ENCODE measurements at places on chromosomes 16 and 17.
A peak's percentile ranks its signal among the peaks of the same experiment; 100 is the strongest.

- no peak for DNase-seq
Observed at GRCh38 chr17:68740555-68741447, 139.6 kb upstream of the FAM20A start.

GRCh38 chr16:64240586-64240985 lies 881.3 kb downstream of the CDH11 start:
- DNase-seq: no peak

DNA sequence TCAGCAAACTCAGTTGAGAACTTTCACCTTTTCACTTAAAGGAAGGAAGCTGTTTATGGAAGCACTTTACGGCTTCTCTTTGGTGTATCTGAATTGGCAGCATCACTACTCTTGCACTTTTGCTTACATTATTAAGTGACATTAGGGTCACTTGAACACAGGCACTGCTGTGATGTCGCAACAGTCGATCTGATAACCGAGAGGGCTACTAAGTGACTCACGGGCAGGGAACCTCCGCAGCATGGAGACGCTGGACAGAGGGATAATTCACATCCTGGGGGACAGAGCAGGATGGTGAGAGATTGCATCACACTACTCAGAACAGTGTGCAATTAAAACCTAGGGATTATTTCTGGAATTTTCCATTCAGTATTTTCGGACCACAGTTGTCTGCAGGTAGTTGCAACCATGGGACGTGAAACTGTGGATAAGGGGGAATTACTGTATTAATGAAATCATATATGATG lies 56.5 kb downstream of the DNAH2 start:
- DNase-seq: no peak

DNA sequence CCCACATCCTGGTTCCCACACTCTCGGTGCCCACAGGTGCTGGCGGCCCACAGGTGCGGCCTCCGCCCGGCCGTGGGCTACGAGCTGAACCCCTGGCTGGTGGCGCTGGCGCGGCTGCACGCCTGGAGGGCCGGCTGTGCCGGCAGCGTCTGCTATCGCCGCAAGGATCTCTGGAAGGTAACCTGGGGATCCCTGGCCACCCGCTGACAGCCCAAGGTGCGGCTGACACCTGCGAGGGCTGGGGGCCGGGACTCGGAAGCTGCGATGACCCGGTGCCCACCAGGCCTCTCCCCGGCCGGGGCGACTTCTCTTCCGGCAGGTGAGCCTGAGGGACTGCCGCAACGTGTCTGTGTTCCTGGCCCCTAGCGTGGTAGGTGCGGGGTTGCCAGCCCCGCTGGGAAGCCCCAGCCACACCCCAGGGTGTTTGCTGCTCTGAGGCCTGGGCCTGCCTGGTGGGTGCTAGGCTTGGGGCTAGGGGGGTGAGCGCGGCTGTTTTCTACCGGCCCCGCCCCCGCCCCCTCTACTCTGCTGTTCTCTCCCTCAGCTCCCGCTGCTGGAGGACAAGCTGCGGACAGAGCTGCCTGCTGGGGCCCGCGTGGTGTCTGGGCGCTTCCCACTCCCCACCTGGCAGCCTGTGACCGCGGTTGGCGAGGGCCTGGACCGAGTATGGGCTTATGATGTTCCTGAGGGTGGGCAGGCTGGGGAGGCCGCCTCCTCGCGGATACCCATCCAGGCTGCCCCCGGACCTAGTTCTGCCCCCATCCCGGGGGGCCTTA lies 1.0 kb downstream of the ANTKMT start:
- no peak for DNase-seq

GRCh38 chr17:79788989-79789942 lies 7.6 kb downstream of the CBX8 start:
- DNase-seq: no peak

DNA sequence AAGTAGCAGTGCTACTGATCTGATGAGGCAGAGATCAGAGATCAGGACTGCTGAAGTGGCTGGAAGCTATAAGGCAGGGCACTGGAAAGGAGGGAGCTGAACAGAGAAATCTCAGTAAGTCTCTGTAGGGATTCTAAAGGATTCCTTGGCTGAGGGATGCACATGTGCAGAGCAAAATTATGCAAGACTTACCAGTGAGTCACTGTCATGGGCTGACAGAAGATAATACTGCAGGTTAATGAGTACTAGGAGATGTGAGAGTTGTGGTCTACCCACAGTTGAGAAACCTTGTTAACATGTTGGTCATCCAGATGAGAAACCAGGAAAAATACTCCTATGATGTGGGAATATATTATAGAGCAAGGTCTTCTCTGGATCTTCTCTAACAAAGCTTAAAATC lies 378.1 kb downstream of the HAPSTR1 start:
- DNase-seq: no peak

- DNase-seq: no peak
Observed at GRCh38 chr16:80702696-80703095, 101.7 kb downstream of the CDYL2 start.

DNA sequence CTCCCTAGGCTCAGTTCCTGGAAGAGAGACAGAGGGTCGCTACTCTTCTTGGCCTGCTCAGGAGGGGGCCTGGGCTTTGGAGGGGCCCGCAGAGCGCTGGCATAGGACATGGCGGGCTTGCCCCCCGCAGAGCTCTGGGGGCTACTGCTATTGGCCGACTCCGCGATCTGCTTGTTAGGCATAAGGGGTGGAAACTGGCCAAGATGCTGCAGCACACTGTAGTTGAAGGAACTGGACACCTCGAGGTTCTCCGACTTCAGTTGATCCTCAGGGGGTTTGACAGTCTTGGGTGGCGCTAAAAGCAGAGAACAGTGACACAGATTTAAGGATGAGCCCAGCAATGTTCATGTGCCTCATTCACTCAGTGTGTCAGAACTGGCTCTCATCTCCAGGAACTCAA lies 33.9 kb downstream of the CACNG1 start:
- DNase-seq: no peak

GRCh38 chr17:40179923-40180659 lies 2.8 kb downstream of the RAPGEFL1 start:
- DNase-seq: no peak

GRCh38 chr17:34182036-34182803 lies 72.9 kb upstream of the CCL2 start:
- no peak for DNase-seq

- DNase-seq: no peak
Observed at GRCh38 chr17:45310380-45311324, 6.2 kb downstream of the MAP3K14 start.

GRCh38 chr16:67447508-67448076 lies 16.7 kb downstream of the HSD11B2 start:
- no peak for DNase-seq

DNA sequence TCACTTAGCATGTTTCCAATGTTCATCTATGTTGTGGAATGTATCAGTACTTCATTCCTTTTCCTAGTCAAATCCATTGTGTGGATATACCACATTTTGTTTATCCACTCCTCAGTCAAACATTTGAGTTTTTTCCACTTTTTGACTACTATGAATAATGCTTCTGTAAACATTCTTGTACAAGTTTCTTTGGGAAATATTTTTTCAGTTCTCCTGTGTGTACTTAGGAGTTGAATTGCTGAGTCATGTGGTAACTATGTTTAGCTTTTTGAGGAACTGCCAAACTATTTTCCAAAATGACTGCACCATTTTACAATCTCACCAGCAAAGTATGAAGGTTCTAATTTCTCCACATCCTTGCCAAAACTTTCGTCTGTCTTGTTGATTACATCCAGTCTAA lies 223.7 kb upstream of the AXIN2 start:
- DNase-seq: no peak

- peak; percentile 50 for DNase-seq
Observed at GRCh38 chr17:6421700-6422604, 13.0 kb downstream of the AIPL1 start.

DNA sequence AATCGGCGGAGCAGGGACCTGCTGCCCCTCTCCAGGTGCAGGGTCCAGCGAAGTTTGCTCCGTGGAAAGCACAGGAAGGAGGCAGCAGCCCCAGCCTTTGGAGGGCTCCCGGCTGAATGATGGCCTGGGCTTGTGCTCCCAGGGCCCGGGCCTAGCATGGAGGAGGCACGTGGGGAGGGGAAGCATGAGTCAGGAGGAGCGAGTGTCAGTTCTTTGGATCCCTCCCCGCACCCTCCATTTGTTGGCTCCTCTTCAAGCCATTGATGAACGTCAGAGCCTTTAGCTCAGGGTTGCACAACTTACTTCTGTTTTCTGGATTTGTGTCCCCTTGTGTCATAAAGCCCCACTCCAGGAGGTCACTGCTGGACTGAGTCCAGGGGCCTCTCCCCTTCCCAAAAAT lies 25.8 kb downstream of the TTYH2 start:
- DNase-seq: no peak

DNA sequence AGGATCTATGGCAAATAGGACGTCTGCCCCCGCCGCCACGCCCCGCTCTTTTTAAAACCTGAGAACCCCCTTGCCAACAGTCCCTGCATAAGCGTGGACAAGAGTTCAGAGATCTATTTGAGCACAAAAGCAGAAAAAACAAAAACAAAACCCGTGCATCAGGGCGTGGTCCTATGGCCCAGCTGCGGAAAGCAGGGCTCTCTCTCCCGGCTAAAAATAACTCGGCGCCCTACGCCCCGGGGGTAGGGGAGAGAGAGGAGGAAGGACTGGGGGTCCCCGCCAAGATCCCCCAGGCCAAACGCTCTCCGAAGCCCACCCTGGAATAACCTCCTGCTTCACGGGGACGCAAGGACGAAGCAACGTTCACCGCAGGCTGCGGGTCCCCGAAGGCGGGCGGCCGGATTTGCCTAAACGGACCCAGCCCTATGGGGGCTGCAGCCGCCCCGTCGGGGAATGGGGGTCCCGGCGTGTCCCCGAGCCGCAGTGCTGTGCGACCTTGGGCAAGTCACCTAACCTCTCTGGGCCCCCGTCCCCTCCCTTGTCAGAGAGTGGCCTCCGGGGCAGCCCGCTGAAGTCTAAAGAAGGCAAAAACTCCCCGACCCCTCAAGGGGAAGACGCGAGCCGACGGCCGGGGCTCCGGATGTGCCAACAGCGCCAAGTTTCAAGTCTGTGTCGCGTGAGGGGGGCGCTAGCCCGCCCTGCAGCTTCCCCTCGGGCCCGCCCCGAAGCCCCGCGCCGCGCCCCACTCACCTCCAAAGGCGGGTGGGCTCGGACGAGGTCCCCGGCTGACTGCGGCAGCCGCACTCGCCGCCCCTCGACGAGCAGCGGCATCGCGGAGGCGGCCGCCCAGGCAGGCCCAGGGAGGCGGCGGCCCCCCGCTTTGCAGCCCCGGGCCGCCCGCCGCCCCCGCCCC lies 477 bp downstream of the NTAN1 start:
- no peak for DNase-seq

DNA sequence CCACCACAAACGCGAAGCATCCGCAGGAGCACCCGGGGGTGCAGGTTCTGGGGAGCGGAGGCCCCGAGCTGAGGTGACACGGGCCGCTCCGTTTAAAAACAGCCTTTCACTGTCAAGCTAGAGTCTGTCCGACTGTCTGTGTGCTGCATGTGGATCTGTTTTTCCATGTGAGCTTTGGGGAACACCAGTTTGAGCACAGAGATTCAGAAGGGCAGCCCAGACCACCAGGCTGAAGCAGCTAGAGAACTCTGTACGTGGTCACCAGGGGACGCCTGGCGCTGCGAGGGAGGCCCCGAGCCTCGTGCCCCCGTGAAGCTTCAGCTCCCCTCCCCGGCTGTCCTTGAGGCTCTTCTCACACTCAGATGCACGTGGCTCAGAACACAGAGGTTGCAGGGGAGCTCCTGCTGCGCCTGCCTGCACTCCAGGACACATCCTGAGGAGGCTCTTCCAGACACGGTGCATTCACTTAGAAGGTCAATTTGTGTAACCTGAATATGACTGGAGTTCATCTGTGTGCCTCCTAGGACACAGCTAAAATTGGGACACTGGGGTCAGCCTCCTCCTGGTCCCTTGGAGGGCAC lies 15.7 kb upstream of the FOXK2 start:
- no peak for DNase-seq

- DNase-seq: no peak
Observed at GRCh38 chr16:2753733-2754020, 1.2 kb downstream of the SRRM2 start.

- no peak for DNase-seq
Observed at GRCh38 chr16:71570144-71570543, 6.7 kb downstream of the TAT start.

GRCh38 chr16:24990803-24991202 lies 24.4 kb downstream of the ARHGAP17 start:
- DNase-seq: no peak

GRCh38 chr16:1320658-1321240 lies 11.3 kb downstream of the UBE2I start:
- DNase-seq: no peak

DNA sequence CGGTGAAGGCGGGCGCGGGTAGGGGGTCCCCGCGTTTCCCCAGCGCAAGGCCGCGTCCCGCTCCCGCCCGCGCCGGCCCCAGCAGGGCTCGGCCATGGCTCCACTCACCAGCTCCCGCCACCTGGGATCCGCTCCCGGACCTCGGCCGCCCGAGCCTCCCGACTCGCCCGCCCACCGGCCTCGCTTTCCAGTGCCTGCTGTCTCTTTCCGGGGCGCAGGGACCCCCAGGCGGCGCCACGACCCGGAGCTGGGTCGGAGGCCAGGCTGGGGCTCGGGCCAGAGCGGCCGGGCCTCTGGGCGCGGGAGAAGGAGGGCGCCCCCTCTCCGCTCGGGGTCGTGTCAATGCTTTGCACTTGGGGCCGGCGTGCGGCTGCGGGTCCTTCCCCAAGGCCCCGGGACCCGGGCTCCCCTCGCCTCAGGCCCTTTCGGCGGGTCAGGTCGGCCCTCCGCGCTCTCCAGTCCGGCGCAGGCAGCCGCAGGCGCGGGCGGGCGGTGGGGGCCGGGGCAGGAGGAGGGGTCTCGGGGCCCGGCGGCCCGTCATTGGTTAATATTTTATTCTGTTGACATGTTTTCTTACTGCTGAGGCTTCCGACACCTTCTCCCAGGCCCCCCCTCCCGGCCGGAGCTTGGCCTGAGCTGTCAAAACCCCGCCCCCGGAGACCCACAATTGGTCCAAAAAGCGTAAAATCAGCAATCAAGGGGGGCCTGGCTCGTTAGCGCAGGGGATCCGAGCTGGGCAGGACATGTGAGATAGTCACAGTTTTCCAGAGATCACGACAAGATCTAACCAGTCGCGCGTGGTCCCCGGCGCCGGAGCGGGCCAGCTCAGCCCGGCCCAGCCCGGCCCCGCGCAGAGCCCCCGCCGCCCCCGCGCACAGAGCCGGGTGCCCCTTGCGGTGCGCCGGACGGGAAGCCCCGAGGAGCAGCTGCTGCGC lies at the start of gene TBX2:
Gene TBX2, plus strand, starts transcription at position 713 of the 935 bp plus-strand sequence. CDS start 334 bp downstream, outside the sequence.
- DNase-seq: no peak

GRCh38 chr17:80650751-80651518 lies 106.3 kb downstream of the RPTOR start:
- no peak for DNase-seq

GRCh38 chr16:12546918-12547607 lies 256.6 kb downstream of the CPPED1 start:
- DNase-seq: no peak
